ENCODE measurements at places on chromosomes 4 and X.

GRCh38 chr4:19241895-19242294 lies 1009.8 kb upstream of the SLIT2 start:
- no peak for DNase-seq

- DNase-seq: no peak
Observed at GRCh38 chr4:185589067-185589836, 53.9 kb upstream of the PDLIM3 start.

GRCh38 chr4:123606946-123607542 lies 210.4 kb downstream of the SPRY1 start:
- DNase-seq: no peak

DNA sequence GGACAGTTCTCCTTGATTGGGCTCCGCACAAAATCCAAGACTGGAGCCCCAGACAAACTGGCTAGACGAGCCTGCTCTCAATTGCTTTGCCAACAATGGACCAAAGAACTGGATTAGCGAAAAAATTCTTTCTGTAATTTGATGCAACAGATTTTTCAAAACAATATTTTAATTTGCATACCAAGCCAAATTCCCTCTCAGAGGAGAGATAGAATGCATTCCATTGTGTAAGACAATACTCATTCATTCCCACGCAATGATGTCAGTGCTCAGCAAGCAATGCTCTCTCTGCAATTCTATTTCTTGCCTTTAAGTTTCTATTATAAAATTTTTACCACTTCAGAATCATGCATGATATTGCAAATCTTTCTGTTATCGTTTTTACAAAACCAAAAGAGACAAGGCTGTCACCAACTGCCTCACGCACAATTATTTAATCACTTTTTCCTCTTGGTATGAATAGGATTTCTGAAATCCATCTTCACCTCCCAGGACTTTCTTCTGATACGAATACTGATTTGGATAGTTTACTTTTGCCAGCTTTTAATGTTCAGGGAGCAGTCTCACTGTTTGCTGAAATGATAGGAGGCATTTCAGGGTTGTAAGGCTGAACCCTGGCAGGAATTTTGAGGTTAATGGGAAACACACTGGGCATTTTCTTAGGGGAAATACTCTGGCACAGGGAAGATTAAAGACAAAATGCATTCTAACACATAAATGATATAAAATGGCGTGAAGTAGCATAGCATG lies 46.1 kb upstream of the HCCS start:
- no peak for DNase-seq

DNA sequence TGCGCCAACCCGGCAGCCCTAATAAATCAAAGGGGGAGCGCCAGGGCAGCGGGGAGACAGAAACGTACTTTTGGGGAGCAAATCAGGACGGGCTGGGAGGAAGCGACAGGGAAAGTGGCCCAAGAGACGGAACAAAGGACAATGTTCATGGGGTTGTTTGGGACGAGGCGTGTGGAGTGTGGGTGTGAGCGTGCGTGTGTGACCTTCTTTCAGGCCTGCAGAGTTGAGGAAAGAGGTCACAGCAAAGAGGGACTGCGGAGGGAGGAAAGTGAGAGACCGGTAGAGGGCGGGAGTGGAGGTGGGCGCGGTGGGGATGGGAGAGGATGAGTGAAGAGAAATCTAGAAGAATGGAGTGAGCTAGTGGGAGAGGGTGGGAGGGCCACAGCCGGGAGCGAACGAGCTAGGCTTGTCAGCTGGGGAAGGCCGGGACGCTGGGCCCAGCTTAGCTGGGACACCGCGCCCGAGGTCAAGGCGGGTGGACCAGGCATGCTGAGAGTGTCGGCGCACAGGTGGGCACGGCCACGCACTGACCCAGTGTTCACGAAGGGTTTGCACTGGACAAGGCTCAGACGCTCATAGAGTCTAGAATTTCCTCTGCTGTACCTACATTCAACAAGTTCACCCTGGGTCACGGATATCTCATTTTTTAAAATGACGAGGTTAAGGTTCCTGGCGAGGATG lies 14.7 kb upstream of the PITX2 start:
- no peak for DNase-seq

DNA sequence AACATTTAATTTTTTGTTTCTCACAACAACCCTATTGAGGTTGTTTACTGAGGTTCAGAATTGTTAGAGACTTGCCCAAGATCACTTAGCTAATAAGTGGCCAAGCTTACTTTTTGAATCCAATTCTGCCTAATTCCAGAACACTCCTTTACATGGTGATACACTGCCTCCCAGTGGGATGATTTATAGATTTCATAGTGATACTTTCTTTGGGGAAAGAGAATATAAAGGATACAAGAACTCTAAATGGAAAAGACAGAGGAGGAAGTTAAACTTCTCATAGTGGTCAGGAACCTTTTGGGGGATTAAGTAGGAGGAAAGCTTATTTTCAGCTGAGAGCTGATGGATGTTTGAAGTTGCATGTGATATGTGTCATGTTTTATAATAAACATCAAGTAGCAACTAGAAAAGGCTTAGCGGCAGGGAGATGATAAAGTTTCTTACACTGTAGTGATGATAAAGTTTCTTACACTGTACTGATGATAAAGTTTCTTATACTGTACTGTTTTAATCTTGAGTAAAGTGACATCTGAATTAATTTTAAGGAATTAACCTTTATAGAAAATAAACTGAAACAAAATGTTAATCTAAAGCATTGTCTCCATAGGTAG lies 15.3 kb downstream of the STAG2 start:
- DNase-seq: no peak

DNA sequence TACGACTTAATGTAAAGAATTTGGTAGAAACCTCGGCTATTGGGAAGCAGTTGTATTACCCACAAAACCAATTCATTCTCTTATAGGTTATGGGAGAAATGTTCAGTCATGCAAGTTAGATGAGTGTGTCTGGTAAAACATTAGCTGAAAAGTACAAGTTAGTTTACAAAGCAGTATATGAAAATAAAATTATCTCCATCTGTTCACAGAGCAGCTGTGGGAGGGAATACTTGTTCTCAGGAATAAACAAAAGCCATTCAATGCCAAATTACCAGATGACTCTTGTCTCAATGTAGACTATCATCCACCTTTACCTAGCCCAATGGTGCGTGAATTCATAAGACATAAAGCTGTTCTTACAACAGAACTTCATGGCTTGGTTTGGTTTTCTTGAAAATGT lies 28.6 kb downstream of the STAP1 start:
- no peak for DNase-seq

DNA sequence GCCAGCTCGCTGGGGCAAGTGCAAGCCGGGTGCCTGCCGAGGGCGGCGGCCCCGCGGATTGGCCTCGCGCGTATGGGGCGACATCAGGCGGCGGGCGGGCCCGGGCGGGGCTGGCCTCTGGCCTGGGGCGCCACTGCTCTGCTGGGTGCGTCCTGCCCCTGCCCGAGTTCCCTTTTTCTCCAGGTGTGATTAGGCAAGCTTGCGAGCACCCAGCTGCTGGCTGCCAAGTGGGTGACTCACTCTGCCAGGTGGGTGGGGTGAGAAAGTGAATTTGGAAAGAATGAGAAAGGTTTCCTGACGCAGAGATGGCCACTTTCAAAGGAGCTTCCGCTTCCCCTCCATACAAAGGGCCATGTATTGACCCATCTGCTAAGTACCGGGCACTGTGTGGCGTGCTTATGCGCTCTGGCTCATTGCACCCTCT lies 32.5 kb downstream of the FGFBP1 start:
- DNase-seq: no peak

Data from activated CD4-positive, CD25-positive, alpha-beta regulatory T cell (primary cell).